Heart left ventricle (tissue), 16 donors: ENCODE measurements at places on chromosomes 16 and 17.

GRCh38 chr17:31452561-31453110, 61.2 kb downstream of the RAB11FIP4 start:
- no peak for DNase-seq

DNA sequence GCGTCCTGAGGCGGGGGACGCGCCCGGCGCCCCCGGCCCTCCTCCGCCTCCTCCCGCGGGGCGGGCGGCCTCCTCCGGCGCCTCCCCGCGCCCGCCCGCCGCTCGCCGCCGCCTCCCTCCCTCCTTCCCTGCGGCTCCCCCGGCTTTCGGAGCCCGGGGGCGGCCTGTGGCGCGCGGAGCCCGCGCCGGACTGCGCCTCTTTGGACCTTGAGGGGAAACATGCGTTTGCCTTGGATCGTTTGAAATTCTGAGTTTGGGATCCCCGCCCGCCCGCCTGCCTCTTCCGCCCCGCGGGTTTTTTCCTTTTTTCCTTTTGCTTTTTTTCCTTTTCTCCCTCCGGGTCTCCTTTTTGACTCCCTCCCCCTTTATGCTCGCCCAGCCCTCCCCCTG, 390 bp downstream of the ZNRF1 start:
- DNase-seq, result peak; percentile 68

DNA sequence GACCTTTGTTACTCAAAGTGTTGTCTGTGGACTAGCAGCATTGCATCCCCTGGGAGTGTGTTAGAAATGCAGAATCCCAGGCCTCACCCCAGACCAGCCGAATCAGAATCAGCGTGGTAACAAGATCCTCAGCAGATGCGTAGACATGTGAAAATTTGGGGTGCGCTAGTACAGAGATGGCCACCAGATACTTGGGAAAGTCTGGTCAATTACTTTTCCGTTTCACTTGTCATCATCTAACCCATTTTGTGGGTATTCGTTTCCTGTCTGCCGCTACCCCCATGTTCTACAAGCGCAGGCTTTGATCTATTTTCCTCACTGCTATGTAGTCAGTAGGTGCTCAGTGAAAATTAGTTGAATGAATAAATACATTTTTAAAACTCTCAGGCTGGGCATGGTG, 33.1 kb upstream of the HERPUD1 start:
- DNase-seq, result no peak

DNA sequence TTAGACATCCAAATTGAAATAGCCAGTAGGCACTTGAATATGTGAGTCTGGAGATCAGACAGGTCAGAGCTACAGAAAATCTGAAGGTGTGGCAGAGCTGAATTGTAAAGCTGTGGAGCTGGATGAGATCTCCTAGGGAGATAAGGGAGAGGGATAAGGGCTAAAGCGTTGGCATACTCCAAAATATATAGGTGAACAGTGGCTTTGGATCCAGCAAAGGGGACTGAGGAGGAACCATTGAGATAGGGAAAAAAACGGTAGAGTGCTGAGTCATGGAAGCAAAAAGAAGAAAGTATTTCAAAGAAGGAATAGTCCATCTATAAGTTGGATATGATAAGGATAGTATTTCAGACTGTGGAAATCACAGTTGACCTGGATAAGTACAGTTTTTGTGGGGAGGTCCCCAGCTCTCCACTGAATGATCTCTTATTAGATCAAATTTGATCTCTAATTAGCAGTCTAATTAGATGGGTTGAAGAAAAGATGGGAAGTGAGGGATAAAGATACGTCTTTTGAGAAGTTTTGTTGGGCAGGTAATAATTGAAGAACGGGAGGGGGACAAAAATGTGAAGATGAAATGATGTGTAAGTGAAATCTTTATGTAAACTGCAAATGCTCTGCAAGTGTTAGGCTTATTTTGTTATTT, 587 bp upstream of the DBF4B start:
- no peak for DNase-seq

- DNase-seq, result no peak
Measured at GRCh38 chr17:36877771-36878170, 59.5 kb upstream of the LHX1 start.
